ENCODE measurements at places on chromosomes 6 and 20. TPM values are rescaled to one million over a fixed set of nuclear protein-coding genes. Genes with fewer than 3 reads are reported as not detected.

DNA sequence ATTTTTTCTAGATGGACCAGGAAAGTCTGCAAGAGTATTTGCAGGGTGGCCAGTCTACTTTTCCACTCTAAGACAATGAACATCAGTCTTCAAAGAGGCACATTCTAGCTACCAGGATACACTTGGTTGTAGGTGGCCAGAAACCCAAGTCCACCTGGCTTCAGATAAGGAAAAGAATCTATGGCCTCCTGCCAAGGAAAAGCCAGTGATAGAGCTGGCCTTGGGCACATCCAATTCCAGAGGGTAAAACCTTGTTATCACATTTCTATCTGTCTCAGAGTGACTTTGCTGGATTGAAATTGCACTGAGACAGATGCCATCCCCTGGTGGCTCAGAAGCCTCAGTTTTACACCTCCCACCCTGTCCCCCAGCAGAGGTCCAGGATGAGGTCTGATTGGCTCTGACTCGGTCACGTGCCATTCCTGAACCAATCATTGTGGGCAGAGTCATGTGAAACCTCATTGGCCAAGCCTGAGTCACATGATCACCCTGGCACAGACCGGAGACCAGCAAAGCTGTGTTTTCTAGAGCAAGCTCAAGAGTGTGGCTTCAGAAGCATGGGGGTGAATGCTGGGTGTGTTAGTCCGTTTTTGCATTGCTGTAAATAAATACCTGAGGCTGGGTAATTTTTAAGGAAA, 497.4 kb upstream of the SULF2 start:
- no peak for DNase-seq
- H3K4me3 ChIP-seq = no peak overlapping the region
- H3K27me3 ChIP-seq = no peaks in the 10 kb centered on the region
- H3K27ac ChIP-seq = no peak overlapping the region
- H3K36me3 ChIP-seq = no peaks in the 10 kb centered on the region

GRCh38 chr6:112086744-112087135, 542 bp downstream of the TUBE1 start:
- H3K4me1 ChIP-seq = peaks cover 12% of the 10 kb centered on the region
- DNase-seq = no peak
- peak overlapping the region; percentile 89 for H3K4me3 ChIP-seq
- H3K27ac ChIP-seq = peak overlapping the region; percentile 87
- no peaks in the 10 kb centered on the region for H3K27me3 ChIP-seq

- H3K27ac ChIP-seq = no peak overlapping the region
- H3K4me1 ChIP-seq = no peaks in the 10 kb centered on the region
- no peaks in the 10 kb centered on the region for H3K27me3 ChIP-seq
- no peak overlapping the region for H3K4me3 ChIP-seq
- H3K36me3 ChIP-seq = peaks cover 18% of the 10 kb centered on the region
These were observed 56.6 kb upstream of the SAMHD1 start for GRCh38 chr20:37007898-37008649.

GRCh38 chr20:55740076-55740475, 265.2 kb downstream of the CBLN4 start:
- no peak overlapping the region for H3K27ac ChIP-seq
- DNase-seq = no peak
- H3K4me1 ChIP-seq = no peaks in the 10 kb centered on the region
- no peaks in the 10 kb centered on the region for H3K27me3 ChIP-seq
- H3K36me3 ChIP-seq = no peaks in the 10 kb centered on the region

GRCh38 chr6:105596284-105596755, 193.4 kb upstream of the PREP start:
- no peak overlapping the region for H3K4me3 ChIP-seq
- peak overlapping the region; percentile 38 for H3K27ac ChIP-seq
- H3K27me3 ChIP-seq = no peaks in the 10 kb centered on the region

- H3K36me3 ChIP-seq = no peaks in the 10 kb centered on the region
- no peak for DNase-seq
- peaks cover 7% of the 10 kb centered on the region for H3K4me1 ChIP-seq
- H3K4me3 ChIP-seq = no peak overlapping the region
- no peaks in the 10 kb centered on the region for H3K27me3 ChIP-seq
- H3K27ac ChIP-seq = no peak overlapping the region
These were observed 115.7 kb upstream of the RALGAPA2 start for GRCh38 chr20:20827992-20828597.

GRCh38 chr6:14278006-14278405, 160.4 kb downstream of the CD83 start:
- H3K27me3 ChIP-seq = no peaks in the 10 kb centered on the region
- H3K4me3 ChIP-seq = no peak overlapping the region
- no peak overlapping the region for H3K27ac ChIP-seq
- peaks cover 20% of the 10 kb centered on the region for H3K4me1 ChIP-seq
- DNase-seq = no peak

- no peak overlapping the region for H3K27ac ChIP-seq
- no peak for DNase-seq
- H3K27me3 ChIP-seq = no peaks in the 10 kb centered on the region
- H3K36me3 ChIP-seq = no peaks in the 10 kb centered on the region
- no peak overlapping the region for H3K4me3 ChIP-seq
- H3K4me1 ChIP-seq = no peaks in the 10 kb centered on the region
These were observed 39.1 kb upstream of the PREX1 start for GRCh38 chr20:48866936-48867335.

- H3K4me3 ChIP-seq = no peak overlapping the region
- H3K4me1 ChIP-seq = peaks cover 36% of the 10 kb centered on the region
- no peaks in the 10 kb centered on the region for H3K36me3 ChIP-seq
- no peaks in the 10 kb centered on the region for H3K27me3 ChIP-seq
These were observed 20.3 kb upstream of the KCNK16 start for GRCh38 chr6:39342692-39343395.

DNA sequence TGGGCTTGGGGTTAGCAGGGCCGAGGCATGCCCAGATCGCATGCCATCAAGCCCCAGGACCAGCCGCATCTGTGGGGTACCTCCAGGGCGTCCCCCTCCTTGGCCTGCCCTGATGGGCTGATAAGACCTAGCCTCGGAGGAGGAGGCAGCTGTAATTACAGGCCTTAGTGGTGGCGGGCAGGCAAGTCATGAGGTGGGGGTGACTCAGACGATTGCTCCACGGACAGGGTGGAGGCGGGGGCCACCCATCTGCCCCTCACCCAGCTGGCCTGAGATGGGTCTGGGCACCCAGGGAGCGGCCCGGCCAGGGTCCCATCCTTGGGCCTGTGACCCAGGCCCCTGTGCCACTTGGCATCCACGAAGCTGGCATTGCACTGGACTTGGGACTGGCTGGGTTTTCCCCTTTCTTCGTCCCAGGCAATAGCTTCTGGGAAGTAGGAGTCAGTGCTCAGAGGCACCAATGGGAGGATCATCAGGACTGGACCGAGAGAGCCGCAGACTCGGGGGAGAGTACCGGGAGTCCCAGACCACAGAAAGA, 57.5 kb downstream of the CEBPB start:
- no peaks in the 10 kb centered on the region for H3K36me3 ChIP-seq
- no peak for DNase-seq
- no peak overlapping the region for H3K27ac ChIP-seq
- H3K4me1 ChIP-seq = no peaks in the 10 kb centered on the region
- H3K4me3 ChIP-seq = no peak overlapping the region
- H3K27me3 ChIP-seq = peaks cover 3% of the 10 kb centered on the region

- no peaks in the 10 kb centered on the region for H3K36me3 ChIP-seq
- no peaks in the 10 kb centered on the region for H3K27me3 ChIP-seq
- peak overlapping the region; percentile 90 for H3K27ac ChIP-seq
- no peak for DNase-seq
- H3K4me1 ChIP-seq = peaks cover 16% of the 10 kb centered on the region
- H3K4me3 ChIP-seq = peak overlapping the region; percentile 75
These were observed 58.2 kb downstream of the TRIM27 start for GRCh38 chr6:28865401-28866204.

GRCh38 chr6:108960601-108961000, 112.4 kb downstream of the ARMC2 start:
- peak overlapping the region; percentile 71 for H3K27ac ChIP-seq
- H3K36me3 ChIP-seq = no peaks in the 10 kb centered on the region
- H3K4me1 ChIP-seq = peaks cover 51% of the 10 kb centered on the region

DNA sequence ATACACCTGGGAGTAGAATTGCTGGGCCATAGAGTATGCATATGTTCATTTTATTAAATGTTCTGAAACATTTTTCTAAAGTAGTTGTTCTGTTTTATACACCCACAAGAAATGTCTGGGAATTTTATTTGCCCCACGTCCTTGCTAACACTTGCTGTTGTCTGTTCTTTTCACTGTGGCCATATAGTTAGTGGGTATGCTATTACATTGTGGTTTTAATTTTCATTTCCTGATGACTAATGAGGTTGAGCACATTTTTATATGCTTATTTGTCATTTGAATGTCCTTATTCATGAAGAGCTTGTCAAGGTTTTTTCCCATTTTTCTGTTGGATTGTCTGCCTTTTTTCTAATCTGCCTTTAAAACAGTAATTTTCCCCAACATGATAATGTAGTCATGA, 41.5 kb upstream of the TGM3 start:
- H3K36me3 ChIP-seq = no peaks in the 10 kb centered on the region
- H3K4me1 ChIP-seq = no peaks in the 10 kb centered on the region
- DNase-seq = no peak
- no peaks in the 10 kb centered on the region for H3K27me3 ChIP-seq

GRCh38 chr6:124797224-124797623, 165.0 kb upstream of the RNF217 start:
- no peaks in the 10 kb centered on the region for H3K4me1 ChIP-seq
- no peaks in the 10 kb centered on the region for H3K27me3 ChIP-seq
- no peak for DNase-seq
- no peaks in the 10 kb centered on the region for H3K36me3 ChIP-seq
- H3K27ac ChIP-seq = no peak overlapping the region
- H3K4me3 ChIP-seq = no peak overlapping the region

- H3K27ac ChIP-seq = no peak overlapping the region
- no peaks in the 10 kb centered on the region for H3K27me3 ChIP-seq
- H3K36me3 ChIP-seq = no peaks in the 10 kb centered on the region
- H3K4me1 ChIP-seq = no peaks in the 10 kb centered on the region
These were observed 10.5 kb upstream of the PCMTD2 start for GRCh38 chr20:64244870-64245603.

Gene NOX3
- total RNA-seq = not detected

Gene PSMB9
- 16.9 TPM for total RNA-seq

Gene PPIL4
- 22.1 TPM for total RNA-seq

Gene PPIL6
- total RNA-seq = 4.4 TPM

Gene OXT
- not detected for total RNA-seq

Gene PLTP
- total RNA-seq = 109 TPM

Measured in esophagus muscularis mucosa (tissue), 4 donors.